Large intestine (tissue), 12 donors: ENCODE measurements at places on chromosomes 5 and 9. TPM values are rescaled to one million over a fixed set of nuclear protein-coding genes. Genes with fewer than 3 reads are reported as not detected.
A peak's percentile ranks its signal among the peaks of the same experiment; 100 is the strongest.

The DEPDC1B gene
- 15.3 TPM for polyA plus RNA-seq

The DNAI1 gene
- 0.24 TPM for polyA plus RNA-seq

The SLC44A1 gene
- 49.8 TPM for polyA plus RNA-seq

- H3K36me3 ChIP-seq: no peaks in the 10 kb centered on the region
- no peak overlapping the region for H3K4me3 ChIP-seq
- H3K27me3 ChIP-seq: no peaks in the 10 kb centered on the region
- H3K27ac ChIP-seq: no peak overlapping the region
- DNase-seq: no peak
- H3K4me1 ChIP-seq: no peaks in the 10 kb centered on the region
These were observed 32.5 kb upstream of the ABLIM3 start for GRCh38 chr5:149108651-149109280.

GRCh38 chr5:52359261-52359660 is 428.5 kb upstream of the ITGA1 start:
- DNase-seq: no peak
- H3K27ac ChIP-seq: no peak overlapping the region
- no peak overlapping the region for H3K4me3 ChIP-seq
- H3K4me1 ChIP-seq: no peaks in the 10 kb centered on the region
- H3K27me3 ChIP-seq: no peaks in the 10 kb centered on the region

- no peaks in the 10 kb centered on the region for H3K27me3 ChIP-seq
- H3K27ac ChIP-seq: no peak overlapping the region
- DNase-seq: no peak
These were observed 92.4 kb downstream of the MAP1B start for GRCh38 chr5:72199681-72200080.

GRCh38 chr5:90477073-90477472 is 2.4 kb downstream of the POLR3G start:
- H3K4me3 ChIP-seq: no peak overlapping the region
- no peak for DNase-seq
- no peaks in the 10 kb centered on the region for H3K4me1 ChIP-seq

DNA sequence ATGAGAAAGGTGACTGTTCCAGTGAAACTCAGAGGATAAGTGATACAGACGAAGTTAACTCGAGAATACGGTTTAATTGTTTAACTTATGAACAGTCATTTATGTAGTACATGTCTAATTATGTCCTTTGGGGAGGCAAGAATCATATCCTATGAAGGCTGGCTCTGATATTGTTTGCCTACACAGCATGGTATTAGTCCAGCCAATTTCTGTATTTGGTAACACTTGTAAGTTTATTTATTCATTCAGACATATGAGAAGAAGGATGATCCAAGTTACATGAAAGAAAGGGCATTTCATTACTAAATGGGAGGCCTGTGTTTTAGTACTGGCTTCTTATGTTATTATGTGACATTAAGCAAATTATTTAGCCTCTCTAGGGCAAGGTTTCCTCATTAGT is 199.7 kb downstream of the NNT start:
- H3K36me3 ChIP-seq: no peaks in the 10 kb centered on the region
- no peaks in the 10 kb centered on the region for H3K4me1 ChIP-seq
- H3K27ac ChIP-seq: no peak overlapping the region
- H3K4me3 ChIP-seq: no peak overlapping the region
- no peaks in the 10 kb centered on the region for H3K27me3 ChIP-seq

GRCh38 chr5:57653636-57654290 is 171.2 kb upstream of the ACTBL2 start:
- H3K27ac ChIP-seq: no peak overlapping the region
- DNase-seq: no peak
- H3K4me3 ChIP-seq: no peak overlapping the region
- no peaks in the 10 kb centered on the region for H3K27me3 ChIP-seq
- no peaks in the 10 kb centered on the region for H3K36me3 ChIP-seq

GRCh38 chr5:148805326-148806290 is 20.8 kb upstream of the ADRB2 start:
- H3K4me1 ChIP-seq: no peaks in the 10 kb centered on the region
- no peak overlapping the region for H3K27ac ChIP-seq
- DNase-seq: no peak
- no peak overlapping the region for H3K4me3 ChIP-seq

DNA sequence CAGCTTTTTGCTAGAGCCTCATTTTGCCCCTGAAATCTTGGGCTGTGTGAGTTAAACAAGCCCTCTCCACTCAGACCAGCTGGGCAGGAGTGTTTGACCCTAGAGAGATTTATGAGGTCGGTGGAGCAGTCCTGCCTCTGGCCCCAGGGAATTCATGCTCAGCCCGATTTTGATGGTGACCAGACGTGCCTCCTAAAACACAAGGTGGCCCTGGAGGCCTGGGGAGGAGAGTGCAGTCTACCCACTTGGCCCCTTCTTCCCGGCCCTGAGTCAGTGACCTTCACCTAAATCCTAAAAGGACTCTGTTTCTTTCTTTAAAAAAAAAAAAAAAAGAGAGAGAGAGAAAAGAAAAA is 86.6 kb upstream of the SAP30L start:
- no peak overlapping the region for H3K4me3 ChIP-seq
- no peaks in the 10 kb centered on the region for H3K36me3 ChIP-seq

GRCh38 chr5:88269222-88269771 is 652 bp upstream of the TMEM161B start:
- H3K4me1 ChIP-seq: peaks cover 18% of the 10 kb centered on the region
- H3K36me3 ChIP-seq: peaks cover 13% of the 10 kb centered on the region
- H3K27ac ChIP-seq: peak overlapping the region; percentile 88
- DNase-seq: peak; percentile 70

The SOWAHA gene
- 54.3 TPM for polyA plus RNA-seq

- no peak for DNase-seq
- no peaks in the 10 kb centered on the region for H3K27me3 ChIP-seq
- H3K4me3 ChIP-seq: no peak overlapping the region
These were observed 18.1 kb downstream of the SAR1B start for GRCh38 chr5:134614450-134615085.

DNA sequence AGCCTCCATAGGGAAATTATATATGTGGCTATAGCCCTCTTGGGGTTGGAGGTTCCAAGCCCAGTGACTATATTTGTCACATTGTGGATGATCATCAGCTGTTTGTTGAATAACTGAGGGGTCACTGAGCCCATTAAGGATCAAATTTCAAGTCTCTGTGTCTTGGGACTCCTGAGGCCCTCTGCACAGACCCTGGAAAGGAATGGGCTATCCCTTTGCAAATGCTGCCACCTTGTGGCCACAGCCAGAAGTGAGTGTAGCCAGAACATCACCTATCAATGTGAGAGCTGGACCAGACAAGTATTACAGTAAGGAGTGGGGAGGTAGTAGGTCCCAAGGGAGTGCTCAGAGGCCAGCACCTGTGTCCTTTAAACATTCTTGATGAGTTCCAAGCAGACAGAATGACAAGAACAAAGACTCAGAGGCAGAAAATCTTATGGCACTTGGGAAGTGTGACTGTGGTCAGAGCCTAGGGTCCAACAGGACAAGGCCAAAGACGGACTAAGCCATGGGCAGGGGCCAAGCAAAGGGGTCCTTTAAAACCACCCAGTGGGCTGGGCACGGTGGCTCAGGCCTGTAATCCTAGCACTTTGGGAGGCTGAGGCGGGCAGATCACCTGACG is 8.2 kb downstream of the RPP25L start:
- no peak overlapping the region for H3K4me3 ChIP-seq
- no peaks in the 10 kb centered on the region for H3K36me3 ChIP-seq
- H3K27me3 ChIP-seq: peaks cover 16% of the 10 kb centered on the region

DNA sequence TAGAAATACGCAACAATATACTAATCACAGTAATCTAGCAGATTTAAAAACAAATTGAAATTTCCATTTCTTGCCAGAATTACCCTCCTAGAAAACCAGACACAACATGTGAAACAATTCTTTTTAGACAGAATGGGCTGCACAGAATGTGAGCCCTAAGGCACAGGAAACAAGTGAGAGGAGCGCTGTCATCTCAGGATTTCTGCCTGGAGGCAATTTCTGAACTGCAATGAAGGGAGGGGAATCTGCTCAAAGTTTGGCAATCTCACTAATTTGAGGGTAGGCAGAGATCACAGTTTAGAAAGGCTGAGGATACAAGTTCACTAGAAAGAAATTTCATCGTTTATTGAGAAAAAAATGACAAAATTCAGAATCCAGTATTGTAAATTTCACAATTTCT is 70.3 kb downstream of the INIP start:
- H3K36me3 ChIP-seq: peaks cover 20% of the 10 kb centered on the region
- H3K27me3 ChIP-seq: no peaks in the 10 kb centered on the region
- H3K27ac ChIP-seq: no peak overlapping the region
- DNase-seq: no peak
- H3K4me1 ChIP-seq: no peaks in the 10 kb centered on the region
- no peak overlapping the region for H3K4me3 ChIP-seq

DNA sequence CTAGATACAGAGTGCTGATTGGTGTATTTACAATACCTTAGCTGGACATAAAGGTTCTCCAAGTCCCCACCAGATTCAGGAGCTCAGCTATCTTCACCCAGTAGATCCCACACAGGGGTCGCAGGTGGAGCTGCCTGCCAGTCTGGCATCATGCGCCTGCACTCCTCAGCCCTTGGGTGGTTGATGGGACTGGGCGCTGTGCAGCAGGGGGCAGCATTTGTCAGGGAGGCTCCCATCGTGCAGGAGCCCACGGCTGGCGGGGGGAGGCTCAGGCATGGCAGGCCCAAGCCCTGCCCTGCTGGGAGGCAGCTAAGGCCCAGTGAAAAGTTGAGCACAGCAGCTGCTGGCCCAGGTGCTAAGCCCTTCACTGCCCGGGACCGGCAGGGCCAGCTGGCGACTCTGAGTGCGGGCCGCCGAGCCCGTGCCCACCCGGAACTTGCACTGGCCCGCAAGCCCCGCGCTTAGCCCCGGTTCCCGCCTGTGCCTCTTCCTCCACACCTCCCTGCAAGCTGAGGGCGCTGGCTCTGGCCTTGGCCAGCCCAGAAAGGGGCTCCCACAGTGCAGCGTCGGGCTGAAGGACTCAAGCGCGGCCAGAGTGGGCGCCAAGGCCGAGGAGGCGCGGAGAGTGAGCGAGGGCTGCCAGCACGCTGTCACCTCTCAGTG is 314.1 kb upstream of the ATP10B start:
- no peak overlapping the region for H3K27ac ChIP-seq
- H3K27me3 ChIP-seq: no peaks in the 10 kb centered on the region
- DNase-seq: no peak
- no peaks in the 10 kb centered on the region for H3K36me3 ChIP-seq

DNA sequence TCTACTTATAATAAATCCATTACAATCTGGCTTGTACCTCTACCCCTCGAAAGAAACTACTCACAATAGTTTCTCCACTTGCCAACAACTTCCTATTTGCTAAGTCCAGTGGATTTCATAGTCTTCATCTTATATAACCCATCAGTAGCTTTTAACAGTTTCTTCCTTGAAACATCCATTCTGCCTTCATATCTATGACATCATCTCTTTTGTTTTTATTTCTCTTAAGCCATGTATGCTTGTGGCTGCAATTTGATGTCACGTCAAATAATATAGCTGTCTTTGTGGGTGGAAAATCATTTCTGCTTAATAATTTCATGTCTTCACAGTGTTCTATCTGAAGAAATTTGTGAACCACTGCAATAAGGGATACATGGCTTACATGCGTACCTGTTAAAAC is 77.5 kb upstream of the GRHPR start:
- H3K27me3 ChIP-seq: no peaks in the 10 kb centered on the region
- no peak overlapping the region for H3K27ac ChIP-seq
- H3K4me3 ChIP-seq: no peak overlapping the region
- no peaks in the 10 kb centered on the region for H3K4me1 ChIP-seq
- DNase-seq: no peak
- H3K36me3 ChIP-seq: no peaks in the 10 kb centered on the region

The SHC3 gene
- polyA plus RNA-seq: 0.69 TPM

- H3K36me3 ChIP-seq: no peaks in the 10 kb centered on the region
- no peaks in the 10 kb centered on the region for H3K27me3 ChIP-seq
- H3K4me3 ChIP-seq: no peak overlapping the region
- H3K4me1 ChIP-seq: peaks cover 25% of the 10 kb centered on the region
These were observed 365.1 kb upstream of the RIOK2 start for GRCh38 chr5:97547999-97548738.

GRCh38 chr5:32116574-32117313 is 57.4 kb downstream of the GOLPH3 start:
- DNase-seq: no peak
- no peak overlapping the region for H3K4me3 ChIP-seq
- H3K36me3 ChIP-seq: peaks cover 33% of the 10 kb centered on the region
- H3K27ac ChIP-seq: no peak overlapping the region
- no peaks in the 10 kb centered on the region for H3K4me1 ChIP-seq
- H3K27me3 ChIP-seq: no peaks in the 10 kb centered on the region

GRCh38 chr5:90915393-90915792 is 356.8 kb downstream of the ADGRV1 start:
- no peak overlapping the region for H3K4me3 ChIP-seq
- no peaks in the 10 kb centered on the region for H3K27me3 ChIP-seq
- H3K27ac ChIP-seq: no peak overlapping the region

- no peaks in the 10 kb centered on the region for H3K36me3 ChIP-seq
- H3K27me3 ChIP-seq: no peaks in the 10 kb centered on the region
- no peak overlapping the region for H3K27ac ChIP-seq
- no peak for DNase-seq
- no peaks in the 10 kb centered on the region for H3K4me1 ChIP-seq
These were observed 216.3 kb downstream of the ISL1 start for GRCh38 chr5:51599587-51599986.

The STK32A gene
- polyA plus RNA-seq: 3.3 TPM

DNA sequence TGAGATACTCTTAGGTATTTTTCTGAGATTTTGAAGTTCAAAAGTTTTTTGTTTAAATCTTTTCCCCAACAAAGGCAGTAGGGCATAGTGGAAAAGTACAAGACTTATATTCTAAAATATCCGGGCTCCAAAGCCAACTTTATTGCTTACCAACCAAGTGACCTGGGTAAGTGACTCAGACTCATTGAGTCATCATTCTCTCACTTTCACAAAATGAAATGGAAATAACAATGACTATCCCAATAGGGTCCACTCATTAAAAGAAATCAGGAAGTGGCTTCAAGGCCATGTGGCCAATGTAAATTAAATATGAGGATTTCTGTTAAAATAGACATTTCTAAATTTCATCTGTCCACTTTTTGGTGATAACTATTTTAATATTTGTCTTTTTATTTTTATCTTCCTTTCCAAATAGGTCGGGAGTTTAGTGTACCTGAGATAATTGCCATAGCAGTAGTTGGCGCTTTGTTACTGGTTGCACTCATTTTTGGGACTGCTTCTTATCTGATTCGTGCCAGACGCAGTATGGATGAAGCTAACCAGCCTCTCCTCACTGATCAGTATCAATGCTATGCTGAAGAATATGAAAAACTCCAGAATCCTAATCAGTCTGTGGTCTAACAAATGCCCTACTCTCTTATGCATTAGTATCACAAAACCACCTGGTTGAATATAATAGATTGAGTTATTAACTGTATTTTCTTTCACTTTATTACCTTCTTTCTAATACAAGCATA is 15.5 kb downstream of the TYRP1 start:
- no peak for DNase-seq
- H3K36me3 ChIP-seq: no peaks in the 10 kb centered on the region
- H3K27ac ChIP-seq: no peak overlapping the region
- H3K4me1 ChIP-seq: no peaks in the 10 kb centered on the region
- no peak overlapping the region for H3K4me3 ChIP-seq

- H3K4me1 ChIP-seq: no peaks in the 10 kb centered on the region
- no peaks in the 10 kb centered on the region for H3K27me3 ChIP-seq
- H3K27ac ChIP-seq: no peak overlapping the region
- H3K4me3 ChIP-seq: no peak overlapping the region
These were observed 539.1 kb downstream of the CDK5RAP2 start for GRCh38 chr9:120040896-120041295.

- no peaks in the 10 kb centered on the region for H3K36me3 ChIP-seq
- H3K4me1 ChIP-seq: no peaks in the 10 kb centered on the region
- DNase-seq: no peak
- no peaks in the 10 kb centered on the region for H3K27me3 ChIP-seq
- no peak overlapping the region for H3K27ac ChIP-seq
- no peak overlapping the region for H3K4me3 ChIP-seq
These were observed 162.3 kb downstream of the PBX3 start for GRCh38 chr9:125909459-125909858.
